Cortex of kidney (tissue), 1 donor: ENCODE measurements at places on chromosomes 11 and 22.

- DNase-seq = no peak
Observed at GRCh38 chr11:96306933-96307775, 35.8 kb downstream of the MAML2 start.

- DNase-seq = no peak
Observed at GRCh38 chr11:95074792-95075563, 8.3 kb downstream of the SRSF8 start.

GRCh38 chr22:49540913-49541692 is 286.6 kb downstream of the BRD1 start:
- no peak for DNase-seq

DNA sequence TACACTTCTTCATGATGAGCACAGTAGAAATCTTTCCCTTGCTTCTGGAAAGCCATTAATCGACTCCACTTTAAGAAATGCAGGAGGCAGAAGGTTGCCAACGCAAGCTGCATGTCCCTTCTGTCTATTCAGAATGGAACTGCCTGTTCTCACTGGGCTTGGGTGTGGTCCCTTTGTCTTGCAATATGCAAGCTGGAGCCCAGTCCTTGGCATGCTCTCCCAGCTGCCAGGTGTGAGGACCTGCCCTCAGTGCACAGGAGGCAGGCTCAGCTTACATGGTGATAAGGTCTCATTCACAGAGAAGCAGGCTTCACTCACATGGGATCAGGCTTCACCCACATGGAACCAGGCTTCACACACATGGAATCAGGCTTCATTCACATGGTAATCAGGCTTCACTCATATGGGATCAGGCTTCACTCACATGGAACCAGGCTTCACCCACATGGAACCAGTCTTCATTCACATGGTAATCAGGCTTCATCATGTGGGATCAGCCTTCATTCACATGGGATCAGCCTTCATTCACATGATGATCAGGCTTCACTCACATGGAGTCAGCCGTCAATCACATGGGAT is 59.2 kb upstream of the USP47 start:
- no peak for DNase-seq
